SJSA1 (cell line): ENCODE measurements at places on chromosomes 13 and 19. TPM values are rescaled to one million over a fixed set of nuclear protein-coding genes. Genes with fewer than 3 reads are reported as not detected.

ZNF71 gene
- total RNA-seq = 4.4 and 7.4 TPM in 2 replicates

OVOL3 gene
- not detected in 2 replicates for total RNA-seq

DNA sequence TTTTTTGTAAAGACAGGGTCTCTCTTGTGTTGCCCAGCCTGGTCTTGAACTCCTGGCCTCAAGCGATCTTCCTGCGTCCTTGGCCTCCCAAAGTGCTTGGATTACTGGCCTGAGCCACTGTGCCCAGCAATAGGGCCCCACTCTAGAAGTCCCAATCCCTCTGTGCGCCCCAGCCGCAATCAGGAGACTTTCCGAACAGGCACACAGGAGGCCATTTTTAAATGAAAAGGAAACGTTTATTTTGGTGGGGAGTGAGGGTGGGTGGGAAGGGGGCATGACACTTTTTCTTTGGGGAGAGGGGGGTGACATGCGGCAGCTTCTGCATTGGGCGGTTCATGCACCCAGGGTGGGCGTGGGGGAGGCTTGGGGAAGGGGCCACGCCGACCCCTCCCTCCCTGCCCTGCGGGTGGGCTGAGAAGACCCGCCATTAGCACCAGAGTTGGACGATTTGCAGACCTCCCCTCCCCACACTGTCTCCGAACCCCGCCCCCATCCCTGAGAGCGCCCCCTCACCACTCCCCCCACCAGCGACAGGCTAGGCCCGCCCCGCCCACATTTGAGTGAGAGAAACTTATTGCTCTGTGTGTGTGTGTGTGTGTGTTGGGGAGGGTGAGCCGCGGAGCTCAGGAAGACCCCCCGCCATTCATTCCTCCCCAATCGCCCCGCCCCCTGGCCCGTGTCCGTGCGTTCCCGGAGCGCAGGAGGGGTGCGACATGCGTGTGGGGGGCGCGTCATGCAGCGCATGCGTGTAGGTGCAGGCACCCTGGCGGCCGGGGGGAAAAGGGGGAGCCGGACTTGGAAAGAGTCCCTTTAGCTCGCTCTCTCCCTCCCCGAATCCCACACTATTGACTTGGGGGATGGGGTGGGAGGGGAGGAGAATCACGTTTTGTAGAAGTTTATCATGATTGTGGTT is 17.2 kb downstream of the KCNC3 start:
- H3K27ac ChIP-seq = no peak overlapping the region
- H3K4me1 ChIP-seq = no peaks in the 10 kb centered on the region
- no peak for DNase-seq
- no peak overlapping the region for H3K4me3 ChIP-seq
- H3K27me3 ChIP-seq = peaks cover 69% of the 10 kb centered on the region

DNA sequence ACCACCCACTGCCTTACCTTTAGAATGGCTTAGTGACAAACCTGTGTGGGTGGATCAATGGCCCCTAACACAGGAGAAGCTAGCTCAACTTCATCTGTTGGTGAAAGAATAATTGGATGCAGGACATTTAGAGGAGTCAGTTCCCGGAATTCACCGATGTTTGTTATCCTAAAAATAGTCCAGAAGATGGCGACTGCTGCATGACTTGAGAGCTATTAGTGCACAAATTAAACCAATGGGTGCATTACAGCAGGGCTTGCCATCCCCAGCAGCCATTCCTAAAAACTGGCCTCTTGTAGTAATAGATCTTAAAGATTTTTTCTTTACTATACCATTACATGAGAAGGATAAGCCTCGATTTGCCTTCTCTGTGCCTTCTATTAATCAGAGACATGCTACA is 46.8 kb upstream of the ZNF726 start:
- no peak overlapping the region for H3K27ac ChIP-seq
- H3K4me1 ChIP-seq = no peaks in the 10 kb centered on the region
- no peaks in the 10 kb centered on the region for H3K36me3 ChIP-seq

SRRM5 gene
- total RNA-seq = not detected in 2 replicates

SSC5D gene
- total RNA-seq = not detected in 2 replicates

GRCh38 chr19:16585094-16585801 is 13.0 kb upstream of the SLC35E1 start:
- H3K27me3 ChIP-seq = no peaks in the 10 kb centered on the region
- peaks cover 24% of the 10 kb centered on the region for H3K4me1 ChIP-seq
- peaks cover 27% of the 10 kb centered on the region for H3K36me3 ChIP-seq
- DNase-seq = no peak
- no peak overlapping the region for H3K27ac ChIP-seq
